Cerebellar nuclear complex (tissue), 1 donor: ENCODE measurements at places on chromosomes 4 and X.

- DNase-seq: no peak
These were observed 30.4 kb downstream of the DRD5 start for GRCh38 chr4:9811806-9812205.

GRCh38 chr4:183074288-183074990, 24.6 kb upstream of the WWC2 start:
- DNase-seq: no peak

DNA sequence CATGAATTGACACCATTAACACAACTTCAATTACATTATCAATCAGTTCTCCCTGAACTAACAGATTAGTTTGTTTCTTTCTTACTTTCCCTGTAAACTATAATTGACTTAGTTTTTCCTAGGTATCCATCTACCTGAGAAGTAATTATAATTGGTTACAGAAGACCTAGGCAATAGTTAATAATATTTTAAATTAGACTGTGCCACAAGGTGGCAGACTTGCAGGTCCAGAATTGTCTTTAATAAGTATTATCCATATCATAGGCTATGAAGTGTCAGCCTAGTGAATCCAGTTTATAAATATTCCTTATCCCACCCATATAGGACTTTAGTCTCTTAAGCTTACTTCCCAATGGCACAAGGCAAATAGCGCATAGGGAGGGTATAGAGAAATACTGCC, 48.9 kb upstream of the FAM47B start:
- no peak for DNase-seq

DNA sequence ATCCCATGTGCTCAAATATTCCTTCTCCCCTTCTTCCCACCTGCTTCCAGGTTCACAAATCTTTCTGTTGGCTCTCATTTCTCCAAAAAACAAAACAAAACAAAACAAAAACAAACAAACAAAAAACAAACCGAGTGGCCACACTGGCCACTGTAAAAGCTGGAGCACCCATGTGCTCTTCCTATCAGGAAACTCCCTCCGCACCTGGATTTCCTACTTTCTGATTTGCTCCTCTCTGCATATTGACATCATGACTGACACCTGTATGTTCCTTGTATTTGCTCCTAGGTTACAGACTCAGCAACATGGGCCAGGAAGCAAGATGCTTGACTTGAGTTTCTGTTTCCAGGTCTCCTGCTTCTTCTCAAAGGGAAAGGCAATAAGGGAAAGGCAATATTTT, 258.8 kb downstream of the GPC3 start:
- DNase-seq: no peak

GRCh38 chrX:41602816-41603345, 85.9 kb upstream of the GPR34 start:
- DNase-seq: no peak

GRCh38 chr4:134585972-134586371, 384.4 kb upstream of the PABPC4L start:
- DNase-seq: no peak

DNA sequence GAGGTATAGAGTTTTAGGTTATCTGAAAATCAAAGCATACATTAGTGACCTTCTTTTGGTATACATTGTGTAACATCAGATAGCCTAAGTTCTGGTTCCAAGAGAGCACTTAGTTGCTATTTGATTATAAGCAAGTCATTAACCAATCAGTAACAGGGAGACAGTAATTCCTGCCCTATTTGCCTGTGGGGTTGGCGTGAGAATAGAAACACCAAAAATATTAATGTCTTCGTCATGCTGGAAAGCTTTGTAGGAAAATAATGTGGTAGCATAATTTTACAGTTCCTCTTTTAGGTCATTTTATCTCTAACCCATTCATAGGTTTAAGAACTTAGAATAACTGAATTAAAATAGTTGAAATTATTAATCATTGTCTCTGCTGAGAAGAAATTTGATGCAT, 37.8 kb downstream of the NPNT start:
- DNase-seq: no peak

GRCh38 chrX:123171781-123172180, 12.3 kb upstream of the GRIA3 start:
- DNase-seq: no peak

DNA sequence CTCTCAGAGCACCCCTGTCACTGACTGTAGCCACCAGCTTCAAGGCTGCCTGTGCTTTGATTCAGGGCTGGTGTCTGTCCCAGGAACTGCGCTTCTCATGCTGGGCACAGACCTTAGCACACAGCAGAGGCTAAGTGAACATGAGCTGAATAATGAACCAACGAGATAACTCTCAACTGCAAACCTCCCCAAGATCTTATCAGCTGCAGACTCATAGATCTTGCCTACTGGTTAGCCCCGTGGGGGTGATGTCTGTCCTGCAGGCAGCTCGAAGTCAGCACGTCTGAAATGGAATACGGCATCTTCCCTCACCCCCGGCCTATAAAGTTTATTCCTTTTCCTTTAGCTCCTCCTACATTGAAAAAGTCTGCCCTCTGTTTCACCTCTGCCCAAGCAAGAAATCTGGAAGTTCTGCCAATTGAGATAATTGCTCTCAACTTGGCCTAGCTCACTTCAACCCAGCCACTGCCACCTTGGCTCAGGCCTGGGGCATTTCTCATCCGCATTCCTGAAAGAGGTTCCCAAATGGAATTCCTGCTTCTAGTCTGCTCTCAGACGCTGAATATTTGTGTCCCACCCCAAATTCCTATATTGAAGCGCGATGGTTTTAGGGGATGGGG, 73.7 kb downstream of the GATB start:
- DNase-seq: no peak

- DNase-seq: no peak
These were observed 106.0 kb upstream of the GRXCR1 start for GRCh38 chr4:42786350-42787078.

DNA sequence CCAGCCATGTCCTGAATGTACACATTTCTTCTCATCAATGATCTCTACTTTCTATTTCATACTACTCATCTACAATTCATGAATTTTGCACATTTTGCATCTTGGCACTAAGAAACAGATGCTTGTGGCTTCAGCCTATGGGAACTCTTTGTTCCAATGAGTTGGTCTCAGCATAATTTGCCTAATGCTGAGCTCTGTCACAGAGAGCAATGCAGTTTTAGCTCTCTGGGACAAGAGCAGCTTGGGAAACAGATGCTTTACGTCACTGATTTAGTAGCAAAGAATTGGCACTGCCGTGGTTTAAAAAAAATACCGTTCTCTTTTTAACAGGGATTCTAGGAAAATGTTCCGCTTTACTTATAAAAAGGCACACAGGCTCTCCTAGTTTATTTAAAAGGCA, 162.4 kb downstream of the WDFY3 start:
- peak; percentile 27 for DNase-seq

DNA sequence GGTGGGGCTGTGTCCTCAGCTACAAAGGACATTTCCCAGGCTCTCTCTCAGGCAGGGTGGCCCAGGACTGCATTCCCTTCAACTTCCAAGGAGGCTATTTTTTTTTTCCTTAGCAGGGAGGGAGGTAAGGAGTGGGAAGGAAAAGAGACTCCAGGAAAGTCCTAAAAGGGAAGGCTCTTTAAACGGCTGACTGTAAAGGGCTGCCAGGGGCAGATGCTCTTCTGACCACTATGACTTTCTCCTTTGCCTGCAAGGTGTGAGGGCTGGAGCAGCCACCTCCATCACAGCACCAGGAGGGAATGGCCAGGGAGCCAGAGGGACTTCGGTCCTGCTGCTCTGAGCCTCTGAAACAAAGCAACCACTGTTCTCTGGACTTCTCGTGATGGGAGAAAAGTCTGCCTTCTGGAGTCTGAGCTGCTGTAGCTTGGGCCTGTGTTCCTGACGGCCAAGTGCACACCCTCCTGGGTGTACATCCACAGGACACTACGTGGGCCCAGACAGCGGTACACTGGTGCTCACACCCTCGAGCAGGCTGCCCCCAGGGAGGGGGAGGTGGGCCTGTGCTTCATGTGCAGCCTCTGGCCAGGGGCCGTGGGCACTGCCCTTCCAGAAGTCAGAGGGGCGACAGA, 17.9 kb downstream of the NAT8L start:
- no peak for DNase-seq

GRCh38 chr4:183405303-183405702, 39.1 kb upstream of the CDKN2AIP start:
- DNase-seq: no peak

DNA sequence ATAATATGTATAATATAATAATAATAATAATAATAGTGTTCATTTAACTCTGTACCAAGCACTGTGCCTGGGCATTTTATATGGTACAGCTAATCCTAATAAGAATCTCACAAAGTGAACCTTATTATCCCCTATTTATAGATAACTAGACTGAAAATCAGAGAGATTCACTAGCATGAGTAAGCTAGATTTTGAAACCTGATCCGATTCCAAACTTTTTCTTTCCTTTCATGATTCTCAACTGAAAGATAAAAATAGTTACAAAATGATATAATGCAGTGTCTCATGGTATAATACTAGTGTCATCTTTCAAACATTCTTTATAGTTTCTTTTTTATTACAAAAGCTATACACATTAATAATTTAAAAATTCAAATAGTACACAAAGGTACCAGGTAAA, 55.9 kb upstream of the RNF128 start:
- no peak for DNase-seq

DNA sequence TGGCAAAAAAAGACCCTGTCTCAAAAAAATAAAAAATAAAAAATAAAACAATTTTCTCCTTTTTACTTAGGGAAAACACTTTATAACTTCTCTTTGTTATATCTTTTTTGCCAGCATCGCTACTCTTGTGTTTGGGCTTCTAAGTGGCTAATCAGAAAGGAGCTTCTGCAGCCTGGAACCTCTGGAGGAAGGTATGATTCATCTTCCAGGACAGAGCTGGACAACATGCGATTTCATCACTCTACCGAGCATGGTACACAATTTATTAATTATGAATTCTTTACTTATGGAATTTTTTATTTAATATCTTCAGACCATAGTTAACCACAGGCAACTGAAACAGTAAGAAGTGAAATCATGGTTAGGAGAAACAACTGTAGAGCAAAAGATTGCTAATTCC, 1254.3 kb upstream of the AGA start:
- no peak for DNase-seq

DNA sequence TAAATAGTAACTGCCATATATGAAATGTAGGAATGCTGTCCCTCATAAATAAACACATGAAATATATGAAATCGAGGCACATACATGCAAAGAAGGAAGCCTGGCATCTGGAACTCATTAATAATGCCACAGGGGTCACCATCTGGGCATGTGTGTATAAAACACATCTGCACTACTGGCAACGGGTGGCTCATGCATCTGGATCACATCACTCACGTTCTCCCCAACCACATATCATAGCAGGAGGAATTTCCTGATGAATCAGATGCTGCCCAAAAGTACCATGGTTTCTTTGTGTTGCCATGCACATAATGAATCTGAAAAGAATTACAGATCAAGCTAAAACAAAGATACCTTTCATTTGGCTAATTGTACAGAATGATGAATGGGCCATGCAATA, 28.6 kb downstream of the RNF175 start:
- no peak for DNase-seq

- DNase-seq: no peak
These were observed 10.1 kb downstream of the GK start for GRCh38 chrX:30663322-30663721.

GRCh38 chr4:98110214-98110613, 33.1 kb downstream of the STPG2 start:
- DNase-seq: no peak

- no peak for DNase-seq
These were observed 213.1 kb downstream of the UGT8 start for GRCh38 chr4:114811564-114812301.

DNA sequence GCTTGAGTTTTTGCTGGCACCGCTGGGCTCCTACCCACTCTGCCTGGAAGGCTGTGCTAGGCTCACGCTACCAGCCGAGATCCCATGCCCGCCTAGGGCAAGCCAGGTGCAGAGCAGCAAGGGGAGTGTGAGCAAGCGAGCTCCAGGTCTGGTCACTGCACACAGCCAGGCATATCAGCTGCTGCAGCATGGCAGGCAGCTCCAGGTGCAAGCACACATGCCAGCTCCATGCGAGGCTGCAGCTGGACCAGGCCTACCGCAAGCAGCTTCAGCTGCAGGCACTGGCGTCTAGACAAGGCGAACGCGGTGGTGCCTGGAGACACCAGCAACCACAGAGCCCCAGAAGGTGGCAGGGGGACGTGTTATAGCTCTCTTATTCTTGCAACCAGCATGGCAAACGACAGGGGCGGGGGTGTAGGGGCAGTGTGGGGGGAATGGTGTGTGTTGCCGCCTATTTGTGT, 614.7 kb upstream of the EPHA5 start:
- DNase-seq: no peak

DNA sequence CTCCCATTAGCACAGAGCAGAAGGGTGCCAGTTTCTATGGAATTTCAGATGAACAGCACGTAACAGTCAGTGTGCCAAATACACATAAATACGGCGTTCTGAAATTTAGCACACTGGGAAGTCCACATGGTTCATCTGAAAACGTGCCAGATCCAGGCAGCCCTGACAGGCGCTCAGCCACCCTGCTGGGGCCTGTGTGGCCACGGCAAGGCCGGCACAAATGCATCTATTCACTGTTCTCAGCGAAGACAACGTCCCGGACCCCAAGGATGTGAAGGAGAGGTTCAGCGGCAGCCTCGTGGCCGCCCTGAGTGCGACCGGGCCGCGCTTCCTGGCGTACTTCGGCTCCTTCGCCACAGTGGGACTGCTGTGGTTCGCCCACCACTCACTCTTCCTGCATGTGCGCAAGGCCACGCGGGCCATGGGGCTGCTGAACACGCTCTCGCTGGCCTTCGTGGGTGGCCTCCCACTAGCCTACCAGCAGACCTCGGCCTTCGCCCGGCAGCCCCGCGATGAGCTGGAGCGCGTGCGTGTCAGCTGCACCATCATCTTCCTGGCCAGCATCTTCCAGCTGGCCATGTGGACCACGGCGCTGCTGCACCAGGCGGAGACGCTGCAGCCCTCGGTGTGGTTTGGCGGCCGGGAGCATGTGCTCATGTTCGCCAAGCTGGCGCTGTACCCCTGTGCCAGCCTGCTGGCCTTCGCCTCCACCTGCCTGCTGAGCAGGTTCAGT, 15.6 kb downstream of the DGKQ start:
- DNase-seq: peak; percentile 79

DNA sequence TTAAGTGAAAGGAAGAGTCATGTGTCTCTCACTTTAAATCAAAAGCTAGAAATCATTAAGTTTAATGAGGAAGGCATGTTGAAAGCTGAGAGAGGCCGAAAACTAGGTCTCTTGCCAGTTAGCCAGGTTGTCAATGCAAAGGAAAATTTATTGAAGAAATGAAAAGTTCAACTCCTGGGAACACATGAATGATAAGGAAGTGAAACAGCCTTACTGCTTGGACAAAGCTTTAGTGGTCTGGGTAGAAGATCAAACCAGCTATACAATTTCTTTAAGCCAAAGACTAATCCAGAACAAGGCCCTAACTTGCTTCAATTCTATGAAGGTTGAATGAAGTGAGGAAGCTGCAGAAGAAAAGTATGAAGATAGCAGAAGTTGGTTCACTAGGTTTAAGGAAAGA, 24.9 kb downstream of the RHOH start:
- no peak for DNase-seq

DNA sequence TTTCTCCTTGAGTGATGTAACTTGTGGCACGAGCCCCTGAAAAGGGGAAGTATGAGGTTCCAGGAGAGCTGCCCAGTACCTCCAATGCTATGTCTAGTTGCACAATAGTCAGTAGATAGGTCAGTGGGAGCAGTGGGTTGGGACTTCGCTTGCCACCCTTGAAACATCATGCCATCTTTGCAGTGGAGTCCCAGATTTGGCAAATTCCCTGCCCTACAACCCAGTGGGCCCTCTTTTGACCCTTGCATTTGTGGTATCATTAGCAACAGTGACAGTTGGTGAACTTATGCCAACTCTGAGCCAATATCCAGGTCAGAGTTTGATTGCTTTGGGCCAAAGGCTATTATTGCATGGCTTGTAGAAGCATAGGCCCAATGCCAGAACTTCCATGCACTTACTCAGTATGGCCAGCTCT, 12.3 kb downstream of the FHL1 start:
- DNase-seq: no peak
